ENCODE measurements at places on chromosomes 6 and 20.

DNA sequence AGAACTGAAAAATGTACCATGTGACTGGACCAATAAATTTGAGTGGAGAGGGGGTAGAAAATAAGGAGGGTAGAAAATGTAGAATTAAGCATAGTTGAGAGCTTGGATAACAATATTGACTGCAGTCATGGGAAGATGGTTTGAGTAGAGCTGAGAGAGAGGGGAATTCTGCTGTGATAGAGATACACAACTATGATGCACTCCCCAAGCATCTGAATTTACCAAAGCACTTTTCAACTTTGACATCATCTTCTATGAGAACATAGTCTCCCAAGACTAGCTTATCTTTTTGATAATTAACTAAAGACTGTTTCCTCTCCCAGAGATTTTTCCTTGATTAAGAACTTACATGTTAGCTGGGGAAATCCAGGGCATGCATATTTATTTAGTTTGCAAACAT, 103.1 kb downstream of the TNFRSF21 start:
- DNase-seq: no peak

DNA sequence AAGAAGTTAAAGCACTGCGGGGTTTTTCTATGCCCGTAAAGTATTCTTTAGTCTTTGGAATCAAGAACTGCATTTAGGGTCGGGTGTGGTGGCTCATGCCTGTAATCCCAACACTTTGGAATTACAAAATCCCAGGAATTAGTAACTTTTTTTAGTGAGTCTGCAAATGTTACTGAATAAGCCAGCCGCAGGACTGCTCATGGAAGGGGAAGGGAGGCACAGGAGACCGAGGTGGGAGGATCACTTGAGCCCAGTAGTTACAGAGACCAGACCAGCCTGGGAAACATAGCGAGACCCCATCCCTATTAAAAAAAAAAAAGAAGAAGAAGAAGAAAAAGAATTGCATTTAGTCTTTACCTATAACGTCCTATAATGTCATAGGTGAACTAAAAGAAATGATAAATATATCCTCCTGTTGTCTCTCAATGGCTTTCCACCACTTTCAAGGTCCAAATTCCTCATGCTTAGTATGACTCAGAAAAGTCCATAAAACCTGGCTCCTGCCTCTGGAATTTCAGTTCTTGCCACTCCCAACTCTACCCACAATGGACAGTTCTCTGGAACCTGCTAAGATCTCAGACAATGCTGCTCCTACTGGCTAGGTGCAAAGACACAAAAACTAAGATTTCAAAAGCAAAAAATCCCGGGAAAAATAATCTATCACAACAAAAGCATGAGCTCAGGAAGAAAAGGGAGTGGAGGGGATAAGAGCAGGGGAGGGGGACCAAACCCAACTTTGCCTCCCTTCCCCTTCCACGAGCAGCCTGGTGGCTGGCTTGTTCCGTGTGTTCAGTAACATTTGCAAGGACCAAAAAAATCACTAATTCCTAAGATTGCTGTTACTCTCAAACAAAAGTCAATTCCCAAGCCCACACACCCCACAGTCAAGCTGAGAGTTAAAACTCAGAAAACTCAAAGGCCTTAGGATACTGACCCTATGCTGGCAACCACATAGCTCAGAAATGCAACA, 39.0 kb downstream of the B4GALT5 start:
- DNase-seq: no peak

DNA sequence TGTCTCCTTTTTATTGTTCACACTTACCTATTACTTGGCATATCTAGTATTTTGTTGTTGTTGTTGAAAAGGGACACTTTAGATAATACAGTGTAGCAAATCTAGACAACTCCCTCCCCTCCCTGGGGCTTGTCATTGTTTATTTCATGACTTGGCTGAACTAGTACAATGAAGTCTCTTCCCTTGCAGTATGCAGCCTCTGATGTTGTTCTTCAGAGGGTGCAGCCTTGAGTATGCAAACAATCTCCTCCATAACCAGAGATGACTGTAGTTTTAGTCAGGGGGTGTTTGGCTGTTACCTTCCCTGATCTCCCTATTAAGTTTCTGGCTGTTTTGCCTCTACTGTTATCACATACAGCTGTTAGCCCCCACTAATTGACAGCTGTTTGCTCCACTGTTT, 315.4 kb upstream of the RUNX2 start:
- no peak for DNase-seq

GRCh38 chr6:85594197-85594930, 706 bp upstream of the SNX14 start:
- DNase-seq: no peak

GRCh38 chr20:19310541-19310940, 98.1 kb downstream of the SLC24A3 start:
- DNase-seq: no peak

DNA sequence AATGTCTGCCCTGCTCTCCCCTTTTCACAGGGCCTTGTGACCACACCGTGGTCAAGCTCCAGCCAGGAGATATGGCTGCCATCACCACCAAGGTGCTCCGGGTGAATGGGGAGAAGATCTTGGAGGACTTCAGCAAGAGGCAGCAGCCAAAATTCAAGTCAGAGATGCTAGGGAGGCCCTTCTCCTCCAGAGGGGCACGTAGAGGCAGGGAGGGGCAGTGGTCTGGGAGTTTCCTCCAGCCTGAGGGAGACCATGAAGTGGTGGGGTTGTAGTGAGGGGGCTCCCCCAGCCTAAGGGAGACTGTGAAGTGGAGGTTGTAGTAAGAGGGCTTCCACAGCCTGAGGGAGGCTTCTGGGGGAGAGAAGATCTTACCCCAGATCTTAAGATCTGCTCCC, 4.0 kb downstream of the DXO start:
- DNase-seq: no peak

- DNase-seq: no peak
Measured at GRCh38 chr6:129671442-129672340, 38.3 kb downstream of the ARHGAP18 start.

- DNase-seq: no peak
Measured at GRCh38 chr6:167750956-167751358, 75.8 kb upstream of the AFDN start.

DNA sequence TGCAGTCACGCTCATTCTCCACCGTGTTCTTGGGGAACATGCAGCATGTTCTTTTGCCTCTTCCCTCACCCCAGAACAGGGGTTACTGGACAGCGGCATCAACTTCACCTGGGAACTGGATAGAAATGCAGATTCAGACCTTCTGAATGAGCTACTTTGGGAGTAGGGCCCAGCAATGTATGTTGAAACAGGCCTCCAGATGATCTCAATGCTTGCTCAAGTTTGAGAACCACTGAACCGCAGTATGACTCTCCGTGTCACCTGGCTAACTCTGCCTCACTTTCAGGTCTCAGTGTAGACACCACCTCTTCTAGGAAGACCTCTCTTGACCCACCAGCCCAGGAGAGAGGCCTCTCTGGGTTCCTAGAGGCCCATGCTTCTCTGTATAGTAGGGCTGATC, 4.9 kb downstream of the TRIB3 start:
- DNase-seq: no peak
